AG04450 (cell line): ENCODE measurements at places on chromosomes 1 and 21.

DNA sequence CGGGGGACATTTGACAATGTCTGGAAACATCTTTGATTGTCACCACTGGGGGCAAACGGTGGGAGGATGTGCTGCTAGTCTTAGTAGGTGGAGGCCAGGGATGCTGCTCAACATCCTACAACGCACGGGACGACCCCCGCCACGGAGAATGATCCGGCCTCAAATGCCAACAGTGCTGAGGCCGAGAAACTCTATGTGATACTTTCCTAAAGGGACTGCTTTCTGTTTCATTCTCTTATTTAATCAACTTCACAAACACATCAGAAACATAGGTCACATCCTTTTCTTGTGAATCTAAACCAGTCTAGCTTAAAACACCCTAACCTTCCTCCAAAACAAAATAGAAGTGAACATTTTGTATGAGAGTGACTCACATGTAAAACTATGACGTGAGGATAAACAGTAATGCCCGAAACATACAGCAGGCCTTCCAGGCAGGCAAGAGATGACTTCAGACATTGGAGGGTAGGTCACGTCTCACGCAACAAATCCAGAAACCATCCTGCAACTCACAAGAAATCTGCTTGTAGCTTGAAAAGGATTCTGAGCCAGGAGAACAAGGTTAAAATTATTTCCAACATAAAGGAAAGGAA lies 37.2 kb upstream of the ETS2 start:
- DNase-seq, result peak; percentile 96

GRCh38 chr1:203528063-203528462 lies 34.1 kb downstream of the OPTC start:
- no peak for DNase-seq

- DNase-seq, result no peak
Measured at GRCh38 chr1:181334724-181335123, 148.6 kb upstream of the CACNA1E start.

DNA sequence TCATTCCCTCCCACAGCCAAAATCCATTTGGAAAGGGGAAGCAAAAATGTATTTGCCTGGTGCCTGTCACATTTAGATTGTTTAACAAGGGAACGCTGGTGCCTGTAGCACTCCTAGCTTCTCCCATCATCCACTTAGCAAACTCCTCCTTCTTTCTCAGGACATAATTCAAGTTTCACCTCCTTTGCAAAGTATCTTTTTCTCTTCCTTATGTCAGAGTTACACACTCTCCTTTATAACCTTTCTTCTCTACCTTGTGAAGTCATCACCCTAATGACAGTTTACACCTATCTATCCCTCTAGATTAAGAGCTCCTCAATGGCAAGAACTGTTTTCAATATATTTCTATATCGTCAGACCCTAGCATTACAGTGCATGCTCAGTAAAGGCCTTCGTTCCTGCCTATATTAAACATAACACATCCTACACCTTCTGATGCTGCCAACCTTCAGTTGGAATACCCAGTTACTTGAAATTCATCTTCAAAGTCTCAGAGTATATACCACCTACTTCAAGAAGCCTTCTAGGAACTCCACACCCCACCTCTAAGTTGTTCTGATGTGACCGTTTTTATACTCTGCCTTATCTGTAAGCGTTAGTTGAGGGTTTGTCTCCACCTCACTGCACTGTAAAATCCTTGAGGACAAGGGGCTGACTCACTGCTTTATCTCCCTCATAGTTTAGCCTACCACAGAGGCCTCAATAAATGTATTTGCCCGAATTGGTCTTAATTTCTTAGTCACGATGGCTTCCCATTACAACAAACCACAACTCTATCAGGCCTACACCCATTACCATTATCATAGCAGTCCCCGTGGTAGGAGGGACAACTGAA lies 1.0 kb upstream of the EPS15 start:
- DNase-seq, result peak; percentile 18

- DNase-seq, result no peak
Measured at GRCh38 chr1:184892116-184892515, 82.2 kb downstream of the NIBAN1 start.

DNA sequence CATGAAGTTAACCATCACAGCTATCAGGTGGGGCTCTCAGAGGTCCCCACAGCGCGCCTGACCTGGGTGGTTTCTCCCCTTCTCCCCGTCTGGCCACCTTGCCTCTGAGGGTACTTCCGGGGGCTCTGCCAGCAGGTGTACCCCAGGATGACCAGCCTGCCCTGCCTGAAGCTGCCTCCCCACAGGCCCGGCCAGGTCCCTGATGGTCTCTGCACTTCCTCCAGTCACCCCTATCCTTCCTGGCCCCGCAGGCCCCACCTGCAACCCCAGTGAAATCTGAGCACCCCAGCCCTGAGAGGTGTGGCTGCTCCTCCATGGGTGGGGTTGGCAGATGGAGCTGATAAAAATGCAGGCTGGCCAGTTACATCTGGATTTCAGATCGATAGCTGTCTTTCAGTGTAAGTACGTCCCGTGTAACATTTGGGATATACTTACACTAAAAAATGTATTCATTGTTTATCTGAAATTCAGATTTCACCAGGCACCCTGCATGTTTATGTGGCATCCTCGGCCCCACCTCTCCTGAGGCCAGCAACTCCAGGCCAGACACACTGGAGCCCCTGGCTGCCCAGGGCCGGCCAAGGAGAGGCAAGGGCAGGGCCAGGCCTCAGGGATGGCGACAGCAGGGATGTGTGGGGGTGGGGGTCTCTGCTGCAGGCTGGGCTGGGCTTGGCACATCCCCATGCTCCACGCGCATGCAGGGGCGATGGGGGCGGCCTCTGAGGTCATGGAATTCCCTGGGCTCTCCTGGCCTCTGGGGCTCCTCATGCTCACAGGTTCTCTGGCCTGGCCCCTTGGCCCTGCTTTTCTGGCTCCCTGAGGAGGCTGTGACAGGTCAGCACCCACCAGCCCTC lies 25.1 kb downstream of the LRRC3 start:
- no peak for DNase-seq

GRCh38 chr1:108817811-108818210 lies 39.1 kb downstream of the AKNAD1 start:
- no peak for DNase-seq

- no peak for DNase-seq
Measured at GRCh38 chr21:35357041-35357780, 308.1 kb upstream of the RUNX1 start.

GRCh38 chr21:18178509-18178908 lies 66.1 kb upstream of the CHODL start:
- DNase-seq, result no peak

DNA sequence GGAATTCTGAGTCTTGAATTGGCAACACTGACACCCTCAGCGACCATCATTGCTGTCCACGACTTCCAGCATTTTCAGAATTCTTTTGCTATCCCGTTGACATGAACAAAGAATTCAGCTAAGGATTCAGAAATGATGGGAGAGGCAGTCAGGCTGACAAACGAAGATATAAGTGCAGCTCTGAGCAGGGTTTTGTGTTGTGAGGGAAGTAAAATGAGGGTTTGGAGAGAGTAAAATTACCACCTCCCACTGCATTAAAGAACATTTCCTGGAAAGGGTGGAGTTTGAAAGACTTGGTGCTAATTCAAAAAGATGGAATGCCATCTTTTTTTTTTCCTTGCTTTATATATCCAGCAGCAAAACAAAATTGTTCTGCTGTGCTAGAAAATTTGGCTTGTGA lies 4.9 kb upstream of the ELK4 start:
- DNase-seq, result no peak

- no peak for DNase-seq
Measured at GRCh38 chr1:234212764-234213657, 160.2 kb upstream of the COA6 start.

- DNase-seq, result no peak
Measured at GRCh38 chr1:229844675-229845074, 218.6 kb downstream of the URB2 start.

DNA sequence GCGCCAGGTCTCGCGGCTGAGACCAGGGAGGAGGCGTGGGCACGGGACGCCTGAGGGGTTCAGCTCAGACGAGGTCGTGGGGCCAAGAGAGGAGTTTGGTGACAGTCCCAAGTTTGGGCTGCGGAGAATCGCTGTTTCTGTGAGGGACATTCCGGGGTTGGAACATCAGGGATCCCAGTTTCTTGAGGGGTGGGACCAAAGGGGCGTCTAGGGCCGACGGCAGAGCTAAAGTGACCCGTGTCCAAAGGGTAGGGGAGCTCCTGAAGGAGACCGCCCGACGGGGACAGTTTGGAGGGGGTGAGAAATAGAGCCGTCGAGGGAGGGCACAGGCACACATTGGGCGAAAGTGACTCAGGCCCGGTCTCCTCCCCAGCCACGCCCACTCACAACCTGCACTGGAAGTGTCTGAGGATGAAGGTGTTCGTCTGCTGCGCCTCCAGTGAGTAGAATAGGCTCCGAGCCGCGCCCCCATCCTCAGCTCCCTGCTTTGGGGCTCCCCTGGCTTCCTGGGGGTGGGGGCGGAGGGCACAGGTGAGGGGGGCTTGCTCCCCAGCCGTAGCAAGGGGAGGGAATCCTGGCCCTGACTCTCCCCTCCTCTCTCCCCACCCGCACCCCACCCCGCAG lies 7.0 kb downstream of the EFNA3 start:
- DNase-seq, result no peak

DNA sequence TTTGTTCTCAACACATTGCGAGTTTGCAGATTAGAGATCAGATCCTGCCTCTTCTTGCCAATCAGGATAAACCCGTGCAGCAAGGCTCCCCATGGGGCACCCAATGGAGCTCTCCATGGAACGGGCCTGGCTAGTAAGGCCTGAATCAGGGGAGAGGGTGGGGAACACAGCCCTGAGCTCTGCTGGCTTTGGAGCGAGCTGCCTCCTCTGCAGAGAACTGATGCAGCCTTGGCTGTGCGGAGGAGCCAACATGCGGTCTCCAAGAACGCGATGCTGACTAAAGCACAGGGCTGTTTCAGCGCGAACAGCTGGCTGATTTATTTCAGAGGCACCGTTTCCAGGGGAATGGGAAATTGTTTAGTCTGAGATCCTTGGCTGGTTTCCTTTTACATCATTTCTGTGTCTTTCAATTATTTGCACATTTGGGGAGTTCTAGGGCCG lies 139.7 kb downstream of the TSEN15 start:
- DNase-seq, result peak; percentile 82

DNA sequence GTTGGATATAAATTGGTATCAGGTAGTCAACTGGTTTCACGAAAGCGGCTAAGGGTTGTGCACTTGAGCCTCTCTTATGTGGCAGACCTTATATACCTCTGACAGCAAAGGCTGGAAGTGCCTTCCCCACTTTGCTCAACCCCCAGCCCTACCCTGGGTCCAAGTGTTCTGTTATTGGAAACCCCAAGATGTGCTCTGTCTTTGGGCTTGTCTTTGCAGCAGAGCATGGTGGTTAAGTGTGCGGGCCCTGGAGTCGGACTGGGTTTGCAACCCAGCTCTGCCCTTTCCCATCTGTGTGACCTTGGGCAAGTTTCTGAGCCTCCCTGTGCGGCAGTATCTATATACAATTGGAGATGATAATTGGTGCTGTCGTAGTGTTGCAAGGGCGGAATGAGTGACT lies 11.2 kb upstream of the IL10 start:
- no peak for DNase-seq

- no peak for DNase-seq
Measured at GRCh38 chr1:64392109-64392508, 77.8 kb upstream of the CACHD1 start.

DNA sequence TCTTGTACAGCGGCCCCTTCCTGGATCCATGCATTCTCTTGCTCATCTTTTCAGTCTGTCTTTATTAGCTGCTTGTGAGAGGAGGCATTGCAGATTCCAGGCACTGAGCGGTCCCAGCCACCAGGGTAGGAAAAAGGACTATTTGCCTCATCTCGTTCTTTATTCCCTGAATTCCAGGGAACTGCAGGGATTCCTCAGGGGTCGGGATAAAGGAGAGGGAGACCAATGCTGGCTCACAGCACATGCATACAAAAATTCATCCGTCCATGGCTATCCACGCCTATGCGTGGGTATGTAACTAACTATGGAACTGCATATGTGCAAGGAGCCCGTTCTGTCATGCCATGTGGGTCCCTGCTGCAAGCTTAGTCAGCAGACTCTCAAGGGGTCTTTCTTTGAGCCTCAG lies 879 bp upstream of the PLPPR5 start:
- no peak for DNase-seq
